ENCODE measurements at places on chromosomes 5 and 9.

DNA sequence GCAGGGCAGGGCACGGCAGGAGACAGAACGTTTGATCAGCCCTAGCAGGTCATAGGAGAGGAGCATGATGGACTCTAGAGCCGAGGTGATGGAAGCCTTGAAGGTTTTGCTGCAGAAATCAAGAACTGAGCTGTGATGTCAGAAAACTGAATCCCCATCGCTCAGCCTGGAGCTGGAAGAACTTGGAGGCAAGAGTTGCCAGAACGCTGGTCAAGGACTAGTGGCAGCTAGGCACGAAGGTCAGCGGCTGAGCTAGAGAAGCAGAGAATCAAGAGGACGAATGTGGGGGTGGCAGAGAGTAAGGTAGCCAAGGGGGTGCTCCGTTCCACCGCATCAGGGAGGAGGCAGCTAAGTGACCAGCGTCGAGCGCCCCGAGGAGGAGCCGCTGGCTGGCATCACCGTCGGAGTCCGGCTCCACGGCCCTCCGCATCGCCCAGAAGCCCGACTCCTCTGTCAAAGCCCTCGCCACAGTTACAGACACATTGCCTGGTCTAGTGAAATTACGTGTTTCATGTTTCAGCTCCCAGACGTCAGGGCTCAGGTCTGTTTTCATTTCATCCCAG, 1.2 kb upstream of the GALNT10 start:
- no peak for DNase-seq

DNA sequence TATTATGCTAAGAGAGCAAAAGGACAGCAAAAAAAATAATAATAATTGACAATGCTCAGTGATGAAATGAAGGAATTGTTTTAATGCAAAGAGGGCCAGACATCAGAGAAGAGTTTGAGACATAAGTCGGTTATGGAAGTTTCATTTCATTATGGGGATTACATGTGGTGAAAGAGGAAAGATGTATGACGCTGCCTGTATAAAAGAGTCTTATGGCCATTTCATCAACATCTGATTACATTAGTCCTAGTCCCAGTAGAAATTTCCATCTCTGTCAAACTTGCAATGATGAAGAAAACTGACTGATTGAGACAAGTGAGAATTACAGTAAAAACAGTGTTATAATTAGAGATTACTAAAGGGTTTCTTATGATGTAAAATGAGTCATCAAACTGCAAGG, 900.6 kb upstream of the CDH9 start:
- DNase-seq, result no peak

DNA sequence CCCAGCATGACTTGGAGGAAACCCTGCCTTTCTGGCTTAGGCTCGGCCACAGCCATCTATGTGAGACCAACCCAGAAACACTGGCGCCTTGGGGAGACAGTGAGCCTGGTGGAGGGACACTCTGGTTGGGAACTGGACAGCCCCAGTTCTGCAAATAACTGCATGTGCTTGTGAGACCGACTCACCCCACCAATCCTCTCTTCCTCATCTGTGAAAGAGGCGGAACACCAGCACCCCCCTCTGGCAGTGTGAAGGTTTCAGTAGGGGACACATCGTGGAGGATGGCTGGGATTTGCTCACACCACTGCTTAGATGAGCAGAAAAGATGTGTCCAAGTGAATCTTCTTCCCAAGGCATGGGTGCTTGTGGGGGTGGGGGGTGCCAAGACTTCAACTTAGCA, 43.4 kb upstream of the N4BP3 start:
- DNase-seq, result peak; percentile 2

- DNase-seq, result no peak
These were observed 153.1 kb downstream of the PCSK1 start for GRCh38 chr5:96279801-96280542.

GRCh38 chr5:164482351-164482750, 976.9 kb downstream of the MAT2B start:
- DNase-seq, result no peak

DNA sequence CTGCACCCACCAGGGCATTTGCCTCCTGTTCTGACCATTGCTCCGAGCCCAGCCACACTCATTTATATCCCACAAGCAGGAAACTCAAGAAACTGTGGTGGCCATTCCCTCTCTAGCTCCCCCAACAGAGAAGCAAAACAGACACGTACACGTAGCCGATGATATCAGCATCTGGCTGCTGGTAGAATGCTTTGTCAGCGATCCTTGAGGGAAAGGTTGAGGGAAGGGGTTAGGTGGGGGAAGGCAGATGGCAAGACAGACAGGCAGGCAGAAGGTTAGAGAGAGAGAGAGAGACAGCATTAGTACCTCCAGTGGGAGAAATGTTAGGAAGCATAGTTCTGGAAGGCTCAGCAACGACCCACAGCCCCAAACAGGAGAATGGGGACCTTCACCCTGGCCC, 7.8 kb downstream of the HIGD2A start:
- DNase-seq, result no peak

- no peak for DNase-seq
These were observed 480.1 kb upstream of the SMARCA2 start for GRCh38 chr9:1535051-1535450.

DNA sequence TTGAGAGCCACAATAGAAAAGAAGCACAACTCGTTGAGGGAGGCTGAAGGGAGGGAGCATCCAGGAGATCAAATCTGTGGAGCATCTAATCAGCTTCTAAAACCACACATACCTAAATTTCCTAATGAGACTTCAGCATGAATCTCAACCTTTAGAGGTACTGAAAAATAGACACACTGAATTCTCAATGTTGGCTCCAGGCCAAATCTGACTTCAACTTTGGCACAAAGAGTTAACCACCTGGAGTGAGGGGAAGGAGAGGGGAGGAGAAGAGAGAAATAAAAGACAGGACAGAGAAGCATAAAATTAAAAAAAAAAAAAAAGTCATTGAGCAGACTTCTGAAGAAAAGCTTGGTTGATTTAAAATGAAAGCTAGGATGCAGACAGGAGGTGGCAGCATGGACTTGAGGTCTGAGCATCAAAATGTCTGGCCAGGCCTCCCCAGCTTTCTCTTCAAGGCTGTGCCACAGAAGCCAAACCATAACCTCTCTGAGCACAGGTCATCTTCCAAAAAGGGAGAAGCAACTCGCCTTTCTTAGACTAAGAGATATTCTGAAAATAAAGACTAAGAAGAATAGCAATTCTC, 205.6 kb downstream of the DENND1A start:
- DNase-seq, result peak; percentile 10

GRCh38 chr5:57429513-57430120, 53.0 kb downstream of the ACTBL2 start:
- no peak for DNase-seq

DNA sequence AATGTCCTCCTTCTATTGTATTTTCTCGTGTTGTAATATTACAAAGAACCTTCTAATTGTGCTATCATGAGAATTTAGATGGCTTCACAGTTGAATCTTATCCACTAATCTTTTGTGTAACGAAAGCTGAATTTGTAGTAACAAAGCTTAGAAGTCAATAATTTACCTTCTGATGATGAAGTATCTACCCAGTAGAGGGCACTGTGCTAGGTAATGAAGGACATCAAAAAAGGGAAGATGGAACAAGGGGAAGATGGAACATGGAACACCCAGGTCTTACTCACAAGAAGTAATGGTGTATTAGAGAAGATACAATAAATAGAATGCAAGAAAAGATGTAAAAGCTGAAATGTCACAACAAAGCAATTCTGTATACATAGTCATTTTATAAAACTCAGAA, 131.0 kb upstream of the CCNG1 start:
- DNase-seq, result peak; percentile 3

GRCh38 chr5:82386576-82386975, 108.4 kb upstream of the RPS23 start:
- peak; percentile 91 for DNase-seq

DNA sequence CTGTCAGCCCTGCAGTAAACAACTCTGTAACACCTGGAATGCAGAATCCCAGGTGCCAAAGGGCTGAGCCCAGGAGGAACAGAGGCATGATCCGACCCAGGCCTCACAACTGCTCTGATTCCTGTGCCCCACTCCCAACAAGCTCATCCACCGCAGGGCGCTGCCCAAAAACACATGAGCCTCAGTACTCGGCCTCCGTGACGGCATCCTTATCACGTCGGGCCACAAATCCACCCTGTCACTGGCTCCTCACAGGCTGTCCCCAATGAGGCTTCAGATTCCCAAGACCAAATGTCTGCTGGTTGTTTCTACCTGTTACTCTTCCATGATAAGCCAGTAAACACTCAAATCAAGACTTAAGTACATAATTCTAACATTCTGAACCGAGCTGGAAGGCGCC, 15.2 kb downstream of the QSOX2 start:
- DNase-seq, result no peak

DNA sequence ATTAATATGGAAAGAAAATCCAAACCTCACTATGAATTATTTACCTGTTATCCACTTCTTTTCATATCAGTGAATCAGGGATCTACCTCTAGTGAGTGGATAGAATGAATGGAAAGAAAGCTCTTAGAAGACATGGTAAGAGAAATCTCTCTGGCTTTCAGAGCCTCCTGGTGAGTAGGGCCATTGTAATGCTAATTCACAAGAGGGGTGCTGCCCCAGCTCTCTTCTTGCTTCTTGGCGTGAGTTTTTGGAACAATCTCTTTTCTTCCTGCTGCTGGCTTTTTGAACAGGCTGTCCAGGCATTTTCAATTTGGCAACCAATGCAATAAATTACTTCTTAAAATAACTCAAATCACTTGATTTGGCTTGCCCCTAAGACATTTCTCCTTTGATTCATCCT, 49.9 kb upstream of the KCNN2 start:
- no peak for DNase-seq

DNA sequence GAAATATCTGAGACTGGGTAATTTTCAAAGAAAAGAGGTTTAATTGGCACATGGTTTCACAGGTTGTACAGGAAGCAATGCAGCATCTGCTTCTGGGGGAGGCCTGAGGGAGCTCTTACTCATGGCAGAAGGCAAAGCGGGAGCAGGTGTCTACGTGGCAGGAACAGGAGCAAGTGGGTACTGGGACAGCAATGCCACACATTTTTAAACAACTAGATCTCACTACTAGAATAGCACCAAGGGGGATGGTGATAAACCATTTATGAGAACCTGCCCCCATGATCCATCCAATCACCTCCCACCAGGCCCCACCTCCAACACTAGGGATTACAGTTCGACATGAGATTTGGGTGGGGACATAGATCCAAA, 47.6 kb upstream of the HOMER1 start:
- DNase-seq, result no peak

DNA sequence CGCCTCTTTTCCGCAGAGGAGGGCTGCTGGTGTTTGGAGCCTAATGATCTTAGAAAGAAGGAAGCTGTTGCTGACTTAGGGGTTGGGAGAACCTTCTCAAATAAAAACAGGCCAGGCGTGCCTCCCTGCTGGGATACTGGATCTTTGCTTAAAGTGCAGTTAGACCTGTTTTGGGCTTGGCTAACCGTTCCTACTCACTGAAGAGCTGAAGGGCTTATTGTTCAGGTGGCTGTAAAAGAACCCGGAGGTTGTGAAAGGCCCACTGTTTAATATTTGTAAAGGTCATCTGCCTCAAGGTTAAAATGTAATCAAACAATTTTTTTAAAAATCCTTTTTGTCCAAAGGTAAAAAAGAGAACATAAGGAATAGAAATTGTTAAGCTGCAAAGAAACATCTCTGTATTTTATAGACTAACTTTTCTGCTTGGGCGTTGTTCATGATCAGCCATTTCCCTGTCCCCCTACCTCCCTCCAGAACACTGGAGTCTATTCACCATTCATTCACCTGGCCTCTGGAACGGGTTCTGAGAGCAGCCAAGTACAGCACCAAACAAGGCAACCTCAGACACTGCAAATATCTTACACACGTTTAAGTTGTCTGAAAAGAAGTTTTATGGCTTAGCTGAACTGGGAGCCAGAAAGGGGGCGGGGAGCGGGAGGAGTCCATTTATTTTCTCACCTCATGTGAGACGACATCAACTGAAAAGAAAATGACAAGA, 18.6 kb upstream of the MTMR12 start:
- DNase-seq, result no peak

GRCh38 chr5:159310511-159310910, 19.8 kb downstream of the IL12B start:
- DNase-seq, result peak; percentile 37

DNA sequence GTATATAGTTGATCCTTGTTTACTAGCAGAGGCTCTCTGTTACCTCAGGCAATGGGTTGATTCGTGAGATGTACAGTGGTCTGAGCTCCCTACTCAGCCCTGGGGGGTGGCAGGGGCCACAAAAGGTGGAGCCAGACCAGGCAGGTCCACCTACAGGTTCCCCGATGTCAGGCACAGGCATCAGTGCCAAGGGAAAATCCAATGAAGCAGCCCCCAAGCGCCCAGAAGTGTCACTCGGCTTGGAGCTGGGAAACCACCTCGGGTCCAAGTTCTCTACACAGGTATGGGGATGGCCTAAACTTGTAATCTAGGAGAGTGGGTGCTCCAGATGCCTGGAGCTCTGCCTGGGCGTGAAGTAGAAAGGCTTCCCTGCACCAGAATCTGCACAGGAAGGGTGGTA, 188.8 kb downstream of the KIAA0825 start:
- no peak for DNase-seq

DNA sequence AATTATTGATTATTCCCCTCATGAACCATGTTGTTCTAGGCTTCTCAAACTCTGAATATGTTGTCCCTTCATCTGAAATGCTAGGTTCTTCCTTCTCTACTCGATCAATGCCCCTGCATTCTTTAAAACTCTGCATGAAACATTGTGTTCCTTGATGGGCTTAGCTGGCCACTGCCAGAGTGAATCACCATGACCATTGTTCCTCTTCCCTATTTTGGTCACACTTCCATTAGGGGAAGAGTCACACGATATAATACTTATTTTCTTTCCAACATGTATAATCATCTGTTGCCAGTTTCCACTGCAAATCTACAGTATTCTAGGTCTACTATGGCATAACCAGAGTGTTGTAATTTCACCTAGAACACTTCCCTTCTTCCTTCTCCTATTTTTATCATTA, 247.9 kb downstream of the TRPM3 start:
- DNase-seq, result no peak

GRCh38 chr9:77271023-77271690, 93.8 kb downstream of the VPS13A start:
- DNase-seq, result no peak

- DNase-seq, result no peak
These were observed 17.5 kb downstream of the CAPSL start for GRCh38 chr5:35920890-35921289.

DNA sequence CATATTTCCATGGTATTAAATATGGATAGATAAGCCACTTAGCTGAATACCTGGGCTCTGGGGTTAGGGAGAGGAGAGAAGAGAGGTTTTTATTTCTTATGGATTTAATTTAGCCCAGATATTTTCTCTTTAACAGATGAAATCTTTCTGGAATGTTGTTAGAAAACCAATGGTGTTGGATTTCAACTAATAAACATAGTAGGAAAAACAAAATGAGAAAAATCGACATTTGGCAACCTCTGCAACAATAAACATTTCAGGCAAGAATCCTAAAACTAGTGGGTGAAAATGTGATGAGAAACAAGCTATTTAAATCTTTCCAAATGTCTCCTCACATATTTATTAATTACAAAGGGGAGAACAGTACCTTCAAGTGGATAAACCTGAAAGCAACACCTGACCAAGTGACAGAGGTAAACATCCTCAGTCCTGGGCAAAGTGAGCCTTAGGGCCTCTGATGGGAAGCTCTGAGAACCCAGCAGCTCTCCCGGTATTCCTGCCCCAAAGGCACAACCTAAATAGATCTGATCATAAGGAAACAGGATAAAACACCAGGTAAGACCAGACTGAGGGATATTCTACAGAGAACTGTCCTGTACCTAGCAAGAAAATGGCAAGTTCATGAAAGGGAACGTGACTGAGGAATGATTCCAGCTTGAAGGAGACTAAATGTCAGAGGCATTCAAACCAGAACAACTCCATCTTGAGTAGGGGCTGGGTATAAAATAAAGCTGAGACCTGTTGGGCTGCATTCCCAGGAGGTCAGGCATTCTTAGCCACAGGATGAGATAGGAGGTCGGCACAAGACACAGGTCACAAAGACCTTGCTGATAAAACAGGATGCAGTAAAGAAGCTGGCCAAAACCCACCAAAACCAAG, 163.7 kb downstream of the ESM1 start:
- DNase-seq, result no peak
